ENCODE measurements at places on chromosomes 3 and 15.

GRCh38 chr3:150149651-150150051 lies 179.0 kb upstream of the PFN2 start:
- no peak for DNase-seq

DNA sequence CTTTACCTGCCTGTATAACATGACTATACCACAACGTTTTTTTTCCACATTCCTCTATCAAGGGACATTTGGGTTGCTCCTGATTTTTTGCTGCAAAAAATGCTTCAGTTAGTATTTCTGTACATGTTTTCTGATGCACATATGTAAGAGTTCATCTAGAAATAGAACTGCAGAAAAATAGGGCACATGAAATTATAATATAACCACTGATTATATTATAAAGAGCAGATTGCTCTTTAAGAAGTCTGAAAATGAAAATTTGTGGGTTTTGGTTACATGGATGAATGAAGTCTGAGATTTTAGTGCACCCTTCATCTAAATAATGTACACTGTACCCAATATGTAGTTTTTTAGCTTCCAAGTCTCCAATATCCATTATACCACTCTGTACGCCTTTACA lies 130.1 kb upstream of the PTX3 start:
- DNase-seq: no peak

DNA sequence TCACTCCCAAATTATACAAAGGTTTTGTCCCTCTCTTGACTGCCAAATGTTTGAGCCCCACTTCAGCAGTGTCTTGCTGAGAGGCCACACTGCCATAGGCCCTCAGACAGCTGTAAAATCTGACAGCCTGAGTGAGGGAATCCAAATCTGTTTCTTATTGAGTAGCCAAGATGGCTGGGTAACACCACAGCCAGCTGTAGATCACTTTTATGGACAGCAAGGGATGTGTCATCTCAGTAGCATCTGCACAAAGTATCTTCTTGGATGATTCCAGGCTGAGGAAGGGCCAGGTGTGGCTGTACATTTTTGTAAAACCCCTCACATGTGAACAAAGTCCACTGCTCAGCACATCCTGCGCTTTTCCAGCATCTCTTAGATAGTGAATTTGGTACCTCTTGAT lies 237.0 kb upstream of the LRTM1 start:
- DNase-seq: no peak

GRCh38 chr3:12486001-12486400 lies 1.7 kb downstream of the TSEN2 start:
- DNase-seq: no peak

DNA sequence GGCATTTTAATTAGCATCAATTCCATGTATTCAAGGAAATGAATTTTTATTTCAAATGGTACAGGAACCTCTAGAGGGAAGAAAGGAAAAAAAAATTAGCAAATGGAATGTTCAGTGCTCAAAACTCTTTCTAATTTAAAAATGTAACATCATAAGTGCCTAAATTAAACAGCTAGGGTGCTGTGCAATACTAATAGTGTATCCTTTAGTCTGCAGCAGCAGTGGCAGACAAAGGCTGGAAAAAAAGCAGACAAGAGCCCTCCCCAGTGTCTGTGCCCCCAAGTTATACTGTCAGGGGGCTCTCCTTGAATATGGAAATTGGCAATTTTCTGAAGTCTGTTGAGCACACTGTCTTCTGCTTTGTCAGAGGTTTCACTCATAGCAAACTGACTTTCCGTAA lies 159.5 kb downstream of the CLSTN2 start:
- no peak for DNase-seq

GRCh38 chr3:26653811-26654425 lies 31.3 kb downstream of the LRRC3B start:
- no peak for DNase-seq

All from stimulated activated CD8-positive, alpha-beta memory T cell treated with anti-CD3 and anti-CD28 coated beads, Interleukin-2, amount 100 ng/mL, for 48 hours (primary cell).